ENCODE measurements at places on chromosomes 6 and 20.

- no peak for DNase-seq
Observed at GRCh38 chr6:106533054-106533453, 96.2 kb downstream of the RTN4IP1 start.

GRCh38 chr6:169866668-169867521 is 115.5 kb downstream of the ERMARD start:
- DNase-seq: no peak

DNA sequence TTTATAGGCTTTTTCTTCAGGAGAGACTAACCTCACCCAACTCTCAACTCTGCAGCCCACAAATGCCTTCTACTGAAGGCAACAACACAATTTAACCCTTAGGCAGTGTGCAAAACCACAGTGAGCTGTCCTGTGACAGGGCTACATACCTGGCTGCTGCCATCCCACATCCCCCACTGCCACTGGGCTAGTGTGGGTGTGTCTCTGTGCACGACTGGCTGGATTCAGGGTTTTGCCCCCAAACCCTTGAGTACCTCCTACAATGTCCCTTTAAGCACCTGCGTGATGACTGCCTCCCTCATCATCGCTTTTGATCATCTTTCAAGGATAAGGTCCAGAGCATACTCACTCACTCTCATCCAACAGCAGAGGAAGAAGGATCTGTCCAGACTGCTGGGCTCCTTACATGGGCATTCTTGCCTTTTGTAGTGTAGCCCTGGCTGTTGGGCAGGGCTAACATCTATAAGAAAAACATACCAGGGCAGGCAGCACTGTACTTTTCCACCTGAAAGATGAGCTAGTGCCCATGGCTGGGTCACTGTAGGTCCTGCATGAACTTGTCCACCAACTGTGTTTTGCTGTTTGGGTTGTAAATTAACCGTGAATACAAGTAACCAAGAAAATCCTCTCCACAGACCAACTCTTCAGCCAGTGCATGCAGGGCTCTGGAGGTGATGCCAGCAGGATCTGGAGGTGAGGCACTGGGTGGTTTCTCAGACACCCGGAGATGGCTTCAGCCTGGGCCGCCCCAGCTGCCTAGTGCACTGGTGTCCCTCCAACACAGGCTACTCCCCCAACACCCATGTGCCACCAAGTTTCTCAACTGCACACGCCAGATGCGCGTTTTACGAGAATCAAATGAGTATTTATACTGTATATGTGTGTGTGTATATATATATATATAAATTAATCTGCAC is 45.2 kb downstream of the PLCG1 start:
- no peak for DNase-seq

DNA sequence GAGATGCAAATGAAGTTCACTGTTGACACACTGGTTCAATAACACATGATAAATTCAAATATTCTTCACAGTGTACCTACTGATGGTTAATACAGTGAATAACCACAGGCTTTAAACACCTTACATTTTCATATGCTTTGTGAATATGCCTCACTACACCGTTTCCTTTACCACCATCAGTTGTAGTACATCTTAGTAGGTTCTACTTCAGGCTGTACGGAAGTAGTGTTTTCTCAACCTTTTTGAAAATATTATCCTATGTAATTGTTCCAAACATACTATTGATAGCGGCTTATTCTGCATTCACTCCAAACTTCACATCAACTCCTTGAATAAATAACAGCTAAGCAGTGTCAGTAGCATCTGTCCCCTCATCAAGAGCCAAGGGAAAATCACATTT is 15.3 kb downstream of the ZBTB9 start:
- DNase-seq: no peak

GRCh38 chr6:37565267-37566110 is 65.8 kb upstream of the CCDC167 start:
- peak; percentile 19 for DNase-seq

- no peak for DNase-seq
Observed at GRCh38 chr20:40993794-40994540, 34.7 kb upstream of the TOP1 start.

- DNase-seq: peak; percentile 76
Observed at GRCh38 chr6:154510144-154510905, at the start of gene CNKSR3. Gene CNKSR3, minus strand, starts transcription at chr6:154510685. Its CDS starts 571 bp downstream, at chr6:154510114.

GRCh38 chr6:22106451-22106850 is 190.4 kb downstream of the PRL start:
- peak; percentile 22 for DNase-seq

DNA sequence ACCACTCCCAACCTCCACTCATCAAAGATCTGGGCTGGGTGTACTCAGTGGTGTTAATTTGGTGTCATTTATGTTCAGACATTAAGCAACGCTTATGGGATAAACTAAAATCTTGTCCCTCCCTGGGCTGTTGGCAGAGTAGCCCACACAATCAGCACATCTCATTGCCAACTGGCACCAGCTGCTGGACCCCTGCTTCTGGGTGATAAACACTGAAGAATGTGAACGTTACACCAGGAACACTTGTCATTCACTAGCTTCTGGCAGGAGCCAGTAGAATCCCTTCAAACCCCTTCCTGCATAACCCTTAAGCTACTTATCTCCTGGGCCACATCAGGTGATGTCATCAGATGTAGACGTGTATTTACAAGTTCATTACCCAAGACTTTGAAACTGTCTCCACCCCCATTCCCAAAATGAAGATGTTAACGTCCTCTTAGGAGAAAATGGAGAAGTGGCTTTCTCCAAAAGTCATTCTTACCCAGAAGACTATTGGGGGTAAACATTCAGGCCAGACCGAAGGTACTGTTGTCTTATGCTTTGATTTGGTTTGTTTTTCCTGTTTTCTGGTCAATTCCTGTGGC is 107.8 kb upstream of the CD93 start:
- DNase-seq: no peak

DNA sequence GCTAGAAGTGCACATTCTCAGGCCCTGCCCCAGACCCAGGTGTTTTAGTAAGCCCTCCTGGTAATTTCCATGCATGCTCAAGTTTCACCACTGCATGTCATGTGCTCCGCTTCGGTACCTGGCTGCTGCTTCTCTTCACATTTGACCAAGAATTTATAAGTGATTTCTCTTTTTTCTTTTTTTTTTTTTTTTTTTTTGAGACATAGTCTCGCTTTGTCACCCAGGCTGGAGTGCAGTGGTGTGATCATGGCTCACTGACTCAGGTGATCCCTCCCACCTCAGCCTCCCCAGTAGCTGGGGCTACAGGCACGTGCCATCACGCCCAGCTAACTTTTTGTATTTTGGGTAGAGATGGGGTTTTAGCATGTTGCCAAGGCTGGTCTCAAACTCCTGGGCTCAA is 16.0 kb downstream of the TM9SF4 start:
- DNase-seq: no peak

- no peak for DNase-seq
Observed at GRCh38 chr20:62708591-62709536, at the start of gene NTSR1. Gene NTSR1, plus strand, starts transcription at chr20:62708836. Its CDS starts 372 bp downstream, at chr20:62709208.

DNA sequence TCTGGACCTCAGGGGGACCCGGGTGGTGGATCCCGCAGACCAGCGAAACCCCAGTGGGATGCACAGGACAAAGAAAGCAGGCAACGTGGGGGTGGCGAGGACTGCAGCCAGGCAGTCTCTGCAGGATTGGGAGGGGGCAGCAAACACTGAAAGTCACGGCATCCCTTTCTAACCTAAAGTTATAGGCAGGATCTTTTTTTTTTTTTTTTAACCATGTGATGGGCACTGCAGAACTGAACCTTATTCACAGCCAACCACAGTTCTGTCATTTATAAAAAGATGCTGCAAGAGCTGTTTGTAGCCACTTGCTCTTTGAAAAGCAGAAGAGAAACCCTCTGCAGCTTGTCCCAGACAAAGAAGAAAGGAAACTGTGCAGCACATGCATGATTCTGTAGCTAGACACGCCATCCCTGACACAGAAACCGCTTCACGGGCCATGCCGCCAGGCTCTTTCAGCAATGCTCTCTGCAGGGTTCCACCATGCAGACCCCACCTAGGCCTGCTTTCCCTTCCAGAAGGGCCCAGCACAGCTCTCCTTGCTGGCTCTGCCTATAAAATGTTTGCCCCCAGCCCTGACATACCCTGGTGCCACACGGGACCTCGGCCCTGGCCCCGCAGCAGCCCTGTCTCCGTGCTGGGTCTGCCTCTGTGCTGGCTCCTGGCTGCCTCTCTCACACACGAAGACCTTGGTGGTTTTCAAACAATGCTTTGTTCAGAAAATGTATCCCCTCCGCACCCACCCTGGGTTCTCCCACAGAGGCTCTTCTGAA is 70.8 kb downstream of the PYGB start:
- no peak for DNase-seq

- no peak for DNase-seq
Observed at GRCh38 chr20:35314816-35315631, 22.8 kb upstream of the FAM83C start.

DNA sequence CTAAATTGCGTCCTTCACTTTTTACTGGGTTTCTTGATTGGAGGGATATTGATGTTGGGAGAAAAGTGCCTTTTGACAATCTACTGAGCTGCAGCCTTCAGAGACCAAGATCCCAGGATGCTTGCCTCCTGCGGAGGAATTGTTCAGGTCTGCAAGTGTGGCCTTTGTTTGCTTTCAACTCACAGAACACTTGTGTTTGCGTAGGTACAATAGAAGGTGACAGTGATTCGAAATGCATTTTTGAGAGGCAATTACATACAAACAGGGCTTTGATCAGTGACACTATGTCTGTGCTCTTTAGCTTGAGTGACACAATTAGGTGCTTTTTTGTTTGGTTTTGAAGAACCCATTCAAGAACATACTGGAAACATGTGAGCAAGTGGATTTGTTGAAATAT is 600.6 kb downstream of the QKI start:
- no peak for DNase-seq

- DNase-seq: no peak
Observed at GRCh38 chr20:35743693-35744491, 1.8 kb upstream of the RBM39 start.

DNA sequence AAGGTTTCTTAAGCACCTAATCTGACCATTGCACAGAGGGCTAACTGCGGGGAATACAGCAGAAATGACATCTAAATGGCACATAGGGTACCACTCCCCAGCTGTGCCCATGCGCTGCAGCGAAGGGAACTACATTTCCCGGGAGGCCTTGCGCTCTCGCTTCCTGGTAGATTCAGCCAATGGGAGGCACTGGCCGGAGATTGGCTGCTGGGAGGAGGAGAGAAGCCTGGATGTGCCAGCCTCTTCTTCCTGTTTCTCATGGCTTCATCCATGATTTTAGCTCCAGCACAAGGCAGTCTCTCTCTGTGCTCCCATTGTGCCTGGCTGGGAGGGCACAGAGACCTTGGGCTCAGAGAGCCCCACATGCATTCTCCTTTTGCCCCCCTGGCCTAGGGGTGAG is 101.7 kb upstream of the FOXA2 start:
- DNase-seq: peak; percentile 54

DNA sequence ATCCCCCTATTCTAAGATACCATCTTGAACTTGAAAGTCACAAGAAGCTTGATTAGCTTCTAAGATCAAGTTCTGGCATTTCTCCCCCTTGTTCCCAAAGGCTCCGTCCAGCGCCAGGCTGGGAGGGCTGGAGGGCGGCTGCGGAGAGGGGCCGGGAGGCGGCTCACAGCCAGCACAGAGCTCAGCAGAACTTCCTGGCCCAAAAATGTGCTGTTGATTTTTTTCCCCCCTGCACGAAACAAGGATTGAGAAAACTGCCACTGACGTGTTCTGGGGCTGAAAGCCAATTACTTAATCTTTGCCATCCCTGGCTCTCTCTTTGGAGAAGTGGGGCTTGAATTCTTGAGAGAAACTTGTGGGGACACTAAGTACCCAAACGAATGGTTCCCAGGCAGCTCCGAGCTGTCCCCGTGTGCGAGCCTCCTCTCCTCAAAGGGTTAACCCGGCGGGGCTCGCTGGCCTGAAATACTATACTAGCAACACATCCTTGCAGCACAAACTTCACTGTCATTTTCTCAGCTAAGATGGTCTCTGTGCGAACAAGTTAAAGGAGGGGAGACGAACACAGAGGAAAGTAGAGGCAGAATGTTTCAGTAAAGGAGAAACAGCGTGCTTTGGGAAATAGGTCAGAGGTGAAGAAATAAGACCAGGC is 452 bp downstream of the TRAF3IP2 start:
- no peak for DNase-seq

- DNase-seq: no peak
Observed at GRCh38 chr6:166778046-166778445, 151.0 kb upstream of the RPS6KA2 start.

- DNase-seq: no peak
Observed at GRCh38 chr20:20969701-20970280, 136.4 kb downstream of the LINC00237 start.

DNA sequence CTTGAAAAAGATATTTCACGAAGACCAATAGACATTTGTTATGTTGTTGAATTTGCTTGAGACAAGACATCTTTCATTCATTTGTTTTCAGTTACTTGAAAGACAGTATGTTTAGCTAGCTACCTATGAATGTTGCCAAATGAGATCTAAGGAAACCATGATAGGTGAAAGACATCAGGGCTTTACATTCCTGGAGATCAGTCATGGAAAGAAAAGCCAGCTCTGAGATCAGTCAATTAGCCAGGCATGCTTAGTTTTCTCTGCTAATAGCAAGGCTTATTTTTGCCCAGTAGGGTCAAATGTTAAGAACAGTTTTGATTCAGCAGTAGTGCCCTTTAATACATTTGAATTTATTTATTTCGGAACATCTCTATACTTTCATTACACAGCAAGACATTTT is 116.5 kb upstream of the EDN1 start:
- DNase-seq: no peak

DNA sequence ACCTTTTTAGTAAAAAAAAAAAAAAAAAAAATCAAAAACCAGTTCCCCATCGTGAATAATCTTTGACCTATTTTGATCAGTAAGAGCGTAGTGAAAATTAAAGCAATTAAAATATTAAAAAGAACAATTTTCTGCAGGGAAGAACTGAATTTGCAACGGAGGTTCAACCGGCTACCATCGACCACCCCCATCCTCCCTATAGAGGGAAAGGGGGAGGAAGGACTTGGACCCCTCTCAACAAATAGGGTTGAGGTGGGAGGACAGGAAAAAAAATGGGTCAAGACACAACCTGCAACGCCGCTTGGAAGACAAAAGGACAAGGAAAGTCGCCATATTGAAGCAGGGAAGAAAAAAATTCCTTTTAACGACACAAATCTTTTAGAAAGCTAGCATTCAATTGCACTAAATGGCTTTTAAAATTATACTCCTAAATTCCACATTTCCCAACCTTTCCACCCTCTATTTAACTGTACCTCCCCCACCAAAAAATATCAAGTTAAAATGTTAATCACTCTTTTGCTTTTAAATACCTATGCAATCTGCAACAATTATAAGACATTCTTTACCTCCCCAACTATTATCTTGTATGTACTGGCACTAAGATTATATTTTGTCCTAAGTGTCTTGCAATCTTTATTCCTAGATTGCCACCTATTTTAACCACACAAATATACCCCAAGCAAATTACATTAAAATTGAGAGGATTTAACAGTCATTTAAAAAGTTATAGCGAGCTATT is 1.7 kb downstream of the PPP1R10 start:
- DNase-seq: peak; percentile 51
